ELF-1 (cell line): ENCODE measurements at places on chromosomes 7 and 10.

DNA sequence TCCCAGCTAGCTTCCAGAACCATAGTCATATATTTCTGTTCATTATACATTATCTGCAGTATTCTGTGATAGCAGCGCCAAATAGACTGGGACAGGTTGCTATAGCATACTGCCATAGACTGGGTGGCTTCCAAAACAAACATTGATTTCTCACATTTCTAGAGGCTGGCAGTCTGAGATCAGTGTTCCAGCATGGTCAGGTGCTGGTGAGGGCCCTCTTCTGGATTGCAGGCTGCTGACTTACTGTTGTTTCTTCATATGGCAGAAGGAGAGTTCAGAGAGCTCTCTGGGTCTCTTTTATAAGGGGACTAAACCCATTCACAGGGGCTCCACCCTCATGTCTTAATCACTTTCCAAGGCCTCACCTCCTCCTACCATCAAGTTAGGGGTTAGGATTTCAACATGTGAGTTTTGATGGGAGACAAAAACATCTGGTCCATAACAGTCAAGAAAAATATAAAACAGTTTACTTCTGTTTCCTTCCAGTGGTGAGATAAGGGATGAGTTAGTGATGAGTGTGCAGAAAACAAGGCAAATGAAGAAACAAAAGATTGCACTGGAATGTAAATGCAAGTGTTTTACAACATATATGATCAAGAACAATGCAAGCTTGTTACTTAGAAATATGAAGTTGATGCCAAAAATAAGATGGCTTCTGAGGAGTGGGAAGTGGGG lies 399.0 kb upstream of the C7orf33 start:
- DNase-seq: no peak

GRCh38 chr10:46534828-46535524 lies 21.5 kb downstream of the GPRIN2 start:
- DNase-seq: no peak

DNA sequence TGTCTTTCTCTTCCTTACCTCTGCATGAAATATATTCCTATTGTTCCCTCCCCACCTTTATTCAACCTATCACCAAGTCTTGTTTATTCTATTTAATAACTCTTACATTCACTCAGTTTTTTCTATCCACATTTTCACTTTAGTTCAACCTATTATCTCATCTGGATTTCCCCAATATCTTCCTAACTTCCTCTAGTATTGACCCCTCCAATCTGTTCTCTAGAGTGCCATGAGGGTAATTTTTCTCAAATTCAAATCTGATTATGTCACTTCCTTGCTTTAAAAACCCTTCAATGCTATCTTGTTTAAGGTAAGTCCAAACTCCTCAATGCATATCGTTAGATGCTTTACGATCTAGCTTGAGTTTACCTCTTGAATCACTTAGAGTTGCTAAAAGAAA lies 86.5 kb downstream of the SDHAF3 start:
- DNase-seq: no peak

- DNase-seq: no peak
These were observed 53.5 kb downstream of the MGMT start for GRCh38 chr10:129520440-129521080.

- peak; percentile 50 for DNase-seq
These were observed 55.2 kb upstream of the TNRC18 start for GRCh38 chr7:5478568-5479430.

GRCh38 chr10:126294451-126294850 lies 93.8 kb downstream of the ADAM12 start:
- no peak for DNase-seq

- DNase-seq: no peak
These were observed 115.9 kb downstream of the RAPGEF5 start for GRCh38 chr7:22240904-22241571.

DNA sequence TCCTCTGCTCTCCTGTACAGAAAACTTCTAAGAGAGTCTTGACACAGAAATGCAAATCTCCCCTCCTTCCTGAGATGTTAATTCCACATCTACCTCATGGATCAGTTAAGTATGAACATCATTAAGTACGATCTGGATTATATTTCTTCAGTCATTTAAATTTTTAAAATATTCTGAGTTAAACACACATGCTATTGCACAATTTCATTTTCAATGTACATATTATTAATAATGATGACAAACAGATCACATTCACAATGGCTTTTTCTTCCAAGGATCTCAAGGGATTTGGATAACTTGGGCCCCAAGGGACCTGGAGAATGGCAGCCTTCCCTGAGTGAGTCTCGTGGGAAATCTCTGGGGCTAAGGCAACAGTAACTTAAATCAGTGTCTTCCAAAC lies 16.2 kb downstream of the BEND7 start:
- no peak for DNase-seq

GRCh38 chr7:39709029-39709428 lies 85.7 kb downstream of the RALA start:
- no peak for DNase-seq

- DNase-seq: no peak
These were observed 59.9 kb upstream of the DNAJB12 start for GRCh38 chr10:72414642-72415041.

DNA sequence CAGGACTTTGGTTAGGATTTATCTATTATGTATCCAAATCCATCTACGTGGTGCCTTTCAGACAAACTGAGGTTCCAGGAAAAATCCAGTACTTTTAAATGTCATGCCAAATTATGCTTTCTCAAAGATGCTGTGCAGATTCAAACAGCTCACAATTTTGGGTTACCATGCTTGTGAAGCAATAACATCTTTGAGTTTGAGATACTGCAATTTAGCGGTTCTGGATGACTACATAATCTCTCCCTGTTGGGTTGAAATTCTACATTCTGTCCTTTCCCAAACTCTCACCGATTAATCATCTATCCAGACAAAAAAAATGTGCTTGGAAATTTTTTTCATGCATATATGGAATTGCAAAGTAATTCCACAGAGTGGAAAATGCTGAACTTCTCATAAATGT lies 3.5 kb downstream of the RHOBTB1 start:
- DNase-seq: no peak

GRCh38 chr10:122010405-122011050 lies 21.6 kb downstream of the TACC2 start:
- no peak for DNase-seq

GRCh38 chr7:77933394-77933793 lies 134.8 kb downstream of the PHTF2 start:
- no peak for DNase-seq

GRCh38 chr7:83921941-83922607 lies 272.5 kb downstream of the SEMA3A start:
- DNase-seq: no peak

DNA sequence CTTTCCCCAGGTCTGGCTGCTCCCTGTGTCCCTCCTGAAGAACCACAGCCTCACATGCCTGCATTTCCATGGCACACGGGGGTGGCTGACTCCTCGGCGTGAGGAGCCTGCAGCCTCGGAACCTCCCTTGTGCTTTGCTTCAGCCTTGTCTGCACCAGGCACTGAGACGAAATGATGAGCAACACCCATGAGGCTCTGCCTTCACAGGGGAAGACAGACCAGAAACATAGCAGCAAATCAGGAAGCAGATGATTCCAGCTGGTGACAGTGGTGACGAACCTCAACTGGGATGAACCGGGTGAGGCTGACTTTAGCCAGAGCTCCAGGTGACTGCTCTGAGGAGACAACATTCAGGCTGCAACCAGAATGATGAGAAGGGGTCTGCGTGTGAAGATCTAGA lies 84.5 kb upstream of the SMNDC1 start:
- DNase-seq: no peak

DNA sequence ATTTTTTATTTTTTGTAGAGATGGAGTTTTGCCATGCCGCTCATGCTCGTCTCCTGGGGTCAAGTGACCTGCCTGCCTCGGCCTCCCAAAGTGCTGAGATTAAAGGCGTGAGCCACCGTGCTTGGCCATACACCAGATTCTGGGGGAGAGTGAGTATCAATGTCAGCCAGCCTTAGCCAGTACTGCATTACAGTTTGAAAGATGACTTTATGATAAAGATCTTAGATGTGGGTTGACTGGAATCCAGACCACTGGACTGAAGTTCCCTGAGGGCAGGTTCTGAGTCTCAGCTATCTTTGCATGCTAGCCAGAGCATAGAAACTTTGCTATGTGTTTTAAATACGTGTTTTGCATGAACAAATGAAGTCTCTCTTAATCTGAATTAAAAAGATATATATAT lies 117.2 kb upstream of the EFCAB10 start:
- DNase-seq: no peak

DNA sequence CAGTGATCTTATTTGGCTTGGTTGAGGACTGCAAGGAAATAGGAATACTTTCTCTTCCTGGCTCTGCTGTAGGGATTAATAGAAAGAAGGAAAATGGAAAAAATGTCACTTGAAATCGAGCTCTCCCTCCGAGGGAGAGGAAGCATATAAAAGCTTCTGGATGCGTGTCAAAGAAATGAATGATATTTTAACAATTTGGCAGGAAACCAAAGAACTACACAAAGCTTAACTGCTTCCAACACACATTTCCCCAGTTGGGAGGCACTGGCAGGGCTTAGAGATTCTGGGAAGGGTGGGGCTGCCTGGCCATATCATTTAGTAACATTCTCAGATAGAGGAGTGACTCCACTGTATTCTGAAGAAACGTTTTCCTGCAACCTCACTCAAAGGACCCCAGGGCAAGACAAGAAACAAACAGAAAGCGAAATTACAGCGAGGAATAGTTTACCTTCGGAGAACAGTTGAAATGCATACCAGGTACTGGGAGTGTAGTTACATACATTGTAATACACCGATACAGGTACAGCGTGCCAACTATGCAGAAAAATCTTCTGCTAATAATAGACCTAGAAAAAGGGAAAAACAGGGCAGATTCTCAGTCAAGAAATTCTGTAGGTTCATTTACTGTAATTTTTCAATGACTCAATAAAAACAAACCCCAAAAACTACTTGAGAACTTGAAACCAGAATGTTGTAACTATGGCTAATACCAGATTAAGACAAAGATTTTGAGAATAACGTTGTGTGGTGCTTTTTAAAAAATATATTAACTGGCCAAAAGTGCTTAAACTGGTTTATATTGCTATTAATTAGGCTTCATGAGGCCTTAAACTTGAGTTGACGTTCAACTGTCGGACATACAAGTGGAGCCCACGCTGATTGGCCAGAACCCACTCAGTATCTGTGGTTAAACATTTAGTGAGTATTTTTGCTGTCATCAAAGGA lies 75.7 kb upstream of the ASAH2 start:
- DNase-seq: no peak

DNA sequence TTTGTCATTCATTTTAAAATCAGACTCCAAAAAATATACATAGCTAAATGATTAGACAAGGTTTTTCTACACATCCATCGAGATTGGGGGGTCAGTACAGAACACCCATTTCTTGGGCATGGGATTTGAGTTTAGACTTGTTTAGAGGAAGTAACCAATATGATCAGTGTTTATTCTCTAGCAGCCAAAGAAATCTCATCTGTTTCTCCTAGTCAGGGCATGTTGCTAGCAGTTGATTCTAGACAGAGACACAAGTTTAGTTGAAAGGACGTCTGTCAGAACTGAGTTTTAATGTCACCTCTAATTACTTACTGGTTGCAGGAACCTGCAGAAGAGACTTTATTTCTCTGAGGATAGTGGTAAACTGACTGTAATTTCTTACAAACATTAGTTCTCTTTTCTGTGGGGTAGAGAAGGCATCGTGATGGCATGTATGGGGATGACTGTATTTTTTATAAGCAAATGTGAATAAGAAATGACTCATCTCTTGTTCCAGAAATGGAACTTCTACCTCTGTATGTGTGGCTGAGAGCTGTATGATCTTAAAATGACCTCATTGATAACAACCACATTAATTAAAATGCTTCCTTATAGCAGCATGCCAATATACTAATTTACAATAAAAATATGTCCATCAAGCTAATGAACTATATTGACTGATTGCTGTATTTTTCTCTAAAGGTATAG lies 30.6 kb upstream of the RHOBTB1 start:
- DNase-seq: no peak

DNA sequence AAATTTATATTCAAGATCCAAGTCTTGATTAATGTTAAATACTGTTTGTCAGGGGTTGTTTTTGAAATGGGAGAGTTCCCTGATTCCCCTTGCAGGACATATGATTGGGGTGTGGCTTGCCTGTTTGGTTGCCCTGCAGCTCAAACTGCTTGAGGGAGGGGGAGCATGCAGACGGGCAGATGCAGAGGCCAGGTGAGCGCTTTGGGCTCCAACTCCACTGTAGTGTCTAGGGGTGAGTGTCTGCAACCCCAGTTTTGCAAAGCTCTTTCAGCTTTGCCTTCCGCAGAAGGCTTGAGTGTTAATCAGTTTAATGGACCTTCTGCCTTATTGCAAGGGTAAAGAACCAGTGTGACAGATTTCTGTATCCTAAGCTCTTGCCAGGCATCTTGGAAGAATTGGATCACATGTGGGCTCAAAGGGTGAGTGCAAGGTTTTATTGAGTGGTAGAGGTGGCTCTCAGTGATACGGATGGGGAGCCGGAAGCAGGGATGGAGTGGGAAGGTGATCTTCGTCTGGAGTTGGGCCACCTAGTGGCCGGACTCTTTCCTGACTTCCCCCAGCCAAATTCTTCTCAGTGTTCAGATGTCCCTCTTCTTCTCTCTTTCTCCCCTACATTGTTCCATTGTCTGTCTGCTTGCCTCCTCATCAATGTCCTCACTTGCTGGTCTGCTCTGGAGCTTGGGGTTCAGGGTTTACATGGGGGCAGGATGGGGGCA lies 479.7 kb downstream of the ATRNL1 start:
- peak; percentile 39 for DNase-seq

- DNase-seq: no peak
These were observed 57.3 kb upstream of the BTBD16 start for GRCh38 chr10:122213766-122214165.

- peak; percentile 23 for DNase-seq
These were observed 6.6 kb upstream of the TPK1 start for GRCh38 chr7:144842377-144842851.

DNA sequence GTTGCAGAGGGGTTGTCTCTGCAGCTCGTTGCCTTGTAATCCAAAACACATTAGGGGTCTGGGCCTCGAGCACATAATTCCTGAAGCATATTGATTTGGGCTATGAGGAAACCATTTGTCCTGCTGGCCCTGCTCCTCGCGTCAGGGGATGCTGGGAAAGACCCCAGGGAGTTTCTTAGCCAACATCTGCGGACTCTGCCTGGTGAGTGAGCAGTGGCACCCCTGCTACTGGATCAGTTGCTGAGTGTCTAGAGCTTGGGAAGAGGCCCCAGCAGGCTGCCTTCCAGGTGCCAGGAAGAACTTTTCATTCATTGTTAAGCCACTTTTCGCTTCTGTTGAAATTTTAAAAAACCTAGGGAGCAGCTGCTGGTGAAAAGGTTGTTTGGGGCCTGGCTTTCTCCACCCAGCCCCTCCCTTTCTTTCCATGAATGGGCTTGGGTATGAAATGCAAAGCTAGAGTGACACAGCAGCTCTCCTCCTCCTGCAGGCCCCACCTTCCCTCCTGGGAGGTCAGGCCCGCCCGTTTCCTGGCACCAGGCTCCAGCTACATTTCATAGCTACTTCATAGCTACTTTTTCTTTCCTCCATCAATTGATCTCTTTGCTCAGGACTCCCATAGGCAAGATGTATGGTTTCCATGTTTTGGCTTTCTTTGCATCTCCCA lies 26.8 kb downstream of the TACR2 start:
- DNase-seq: peak; percentile 74

GRCh38 chr10:119680050-119680449 lies 28.9 kb downstream of the BAG3 start:
- DNase-seq: no peak
